Stimulated activated CD8-positive, alpha-beta memory T cell treated with anti-CD3 and anti-CD28 coated beads, Interleukin-15, amount 100 ng/mL, for 48 hours (primary cell): ENCODE measurements at places on chromosomes 11 and 22.

- DNase-seq = no peak
These were observed 859.0 kb downstream of the FAM181B start for GRCh38 chr11:81874635-81875034.

- DNase-seq = no peak
These were observed 10.7 kb downstream of the LMO1 start for GRCh38 chr11:8252946-8253345.

DNA sequence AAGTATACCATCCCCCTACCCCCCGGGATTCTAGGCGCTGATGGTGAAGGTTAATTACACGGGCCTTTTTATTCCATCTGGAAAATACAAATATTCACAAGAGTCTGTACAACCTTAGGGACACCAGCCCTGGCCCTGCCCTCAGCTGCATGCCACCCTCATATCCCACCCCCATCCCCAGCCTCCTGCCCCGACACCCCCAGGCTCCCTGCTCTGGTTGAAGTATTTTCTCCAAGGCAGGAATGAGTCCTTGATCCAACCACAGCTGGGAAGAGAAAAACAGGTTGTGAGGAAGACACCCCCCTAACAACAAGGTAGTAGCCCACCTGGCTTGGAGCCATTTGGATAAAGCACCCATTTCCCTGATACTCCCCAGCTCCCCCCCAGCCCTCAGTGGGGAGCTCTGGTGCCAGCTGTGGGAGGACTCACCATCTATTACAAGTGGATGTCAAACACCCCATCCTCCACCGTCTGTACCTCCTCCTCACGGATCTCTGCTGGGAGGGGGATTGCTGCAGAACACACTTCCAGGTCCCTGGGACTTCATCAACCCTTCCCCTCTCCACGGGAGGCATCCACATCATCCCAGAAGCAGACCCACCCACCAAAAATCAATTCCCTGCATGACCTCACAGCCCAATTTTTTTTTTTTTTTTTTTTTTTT lies 4.0 kb upstream of the NRXN2 start:
- DNase-seq = no peak

GRCh38 chr22:24305260-24305692 lies 34.6 kb downstream of the SPECC1L start:
- DNase-seq = no peak

DNA sequence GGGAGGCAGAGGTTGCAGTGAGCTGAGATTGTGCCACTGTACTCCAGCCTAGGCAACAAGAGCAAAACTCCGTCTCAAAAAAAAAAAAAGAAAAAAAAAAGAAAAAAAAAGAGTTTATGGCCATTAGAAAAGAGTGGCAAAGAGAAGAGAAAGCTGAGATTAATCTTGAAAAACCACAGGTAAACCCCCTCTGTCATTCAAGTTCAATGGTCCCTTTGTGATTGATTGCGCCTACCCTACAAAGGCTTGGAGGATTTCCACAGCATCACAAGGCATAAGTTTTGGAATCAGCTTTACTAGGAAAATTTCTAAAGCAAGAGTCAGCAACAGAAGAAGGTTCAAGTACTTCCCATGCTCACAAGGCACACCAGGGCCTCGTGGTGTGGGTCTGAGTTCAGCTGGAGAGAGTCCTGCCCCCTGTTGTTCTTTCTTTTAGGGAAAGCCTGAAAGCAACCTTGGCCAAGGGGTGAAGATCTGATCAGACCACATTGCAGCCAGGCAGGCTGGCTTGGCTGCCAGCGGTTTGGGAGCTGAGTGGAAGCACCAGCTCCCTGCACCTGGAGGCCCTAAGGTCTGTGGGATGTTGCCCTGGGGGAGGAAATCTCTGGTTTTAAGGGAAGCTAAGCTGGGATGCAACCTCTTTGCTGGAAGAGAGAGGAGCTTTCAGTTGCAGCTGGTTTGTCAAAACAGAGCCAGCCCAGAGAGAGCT lies 41.8 kb downstream of the SLN start:
- no peak for DNase-seq
